ENCODE measurements at places on chromosomes 1 and 21.

DNA sequence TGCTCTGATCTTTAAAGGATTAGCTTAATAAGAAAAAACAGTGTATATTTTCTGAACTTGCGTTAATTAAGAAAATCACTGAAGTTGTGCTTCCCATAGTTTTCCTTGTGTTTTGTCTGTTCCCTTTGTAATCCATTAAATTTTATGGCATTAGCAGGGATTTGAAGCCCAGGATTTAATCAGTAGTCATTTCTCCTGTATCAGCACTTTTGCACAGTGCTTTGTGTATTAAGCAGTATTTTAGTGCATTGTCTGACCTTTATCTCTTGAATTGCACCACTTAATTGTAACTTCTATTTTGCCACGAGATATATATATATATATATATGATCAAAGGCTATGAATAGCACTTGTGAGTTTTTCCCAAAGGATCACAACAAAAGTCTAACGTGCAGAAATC is 133.7 kb downstream of the S1PR1 start:
- DNase-seq = no peak

- DNase-seq = peak; percentile 87
These were observed at the start of gene GON4L for GRCh38 chr1:155856975-155857930. TSS of gene GON4L (minus strand) at chr1:155857214. CDS start at chr1:155853780, 3,434 bp downstream.

- DNase-seq = no peak
These were observed 250.0 kb downstream of the FOXD2 start for GRCh38 chr1:47687631-47688460.

DNA sequence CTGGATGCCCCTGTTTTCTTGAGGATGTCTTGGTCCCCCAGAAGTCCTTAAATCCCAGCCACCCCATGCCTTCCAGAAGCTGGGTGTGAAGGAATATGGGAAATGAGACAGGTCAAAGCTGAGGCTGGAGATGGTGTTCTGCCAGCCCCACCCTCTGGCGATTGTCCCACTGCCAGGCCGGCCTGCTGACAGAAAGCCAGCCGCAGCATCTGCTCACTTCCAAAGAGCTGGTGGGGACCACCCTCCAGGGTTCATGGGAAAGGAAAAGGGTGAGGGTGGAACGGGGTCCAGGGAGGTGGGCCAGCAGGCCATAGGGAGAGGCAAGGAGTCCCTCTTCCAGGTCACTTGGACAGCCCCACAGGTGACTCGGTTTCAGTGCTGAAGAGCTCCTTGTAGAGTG is 1.9 kb upstream of the LINGO4 start:
- no peak for DNase-seq

GRCh38 chr1:109113590-109114341 is at the start of gene ELAPOR1:
TSS of gene ELAPOR1 (plus strand) at chr1:109114115. CDS start at chr1:109114184, 69 bp downstream.
- peak; percentile 89 for DNase-seq

DNA sequence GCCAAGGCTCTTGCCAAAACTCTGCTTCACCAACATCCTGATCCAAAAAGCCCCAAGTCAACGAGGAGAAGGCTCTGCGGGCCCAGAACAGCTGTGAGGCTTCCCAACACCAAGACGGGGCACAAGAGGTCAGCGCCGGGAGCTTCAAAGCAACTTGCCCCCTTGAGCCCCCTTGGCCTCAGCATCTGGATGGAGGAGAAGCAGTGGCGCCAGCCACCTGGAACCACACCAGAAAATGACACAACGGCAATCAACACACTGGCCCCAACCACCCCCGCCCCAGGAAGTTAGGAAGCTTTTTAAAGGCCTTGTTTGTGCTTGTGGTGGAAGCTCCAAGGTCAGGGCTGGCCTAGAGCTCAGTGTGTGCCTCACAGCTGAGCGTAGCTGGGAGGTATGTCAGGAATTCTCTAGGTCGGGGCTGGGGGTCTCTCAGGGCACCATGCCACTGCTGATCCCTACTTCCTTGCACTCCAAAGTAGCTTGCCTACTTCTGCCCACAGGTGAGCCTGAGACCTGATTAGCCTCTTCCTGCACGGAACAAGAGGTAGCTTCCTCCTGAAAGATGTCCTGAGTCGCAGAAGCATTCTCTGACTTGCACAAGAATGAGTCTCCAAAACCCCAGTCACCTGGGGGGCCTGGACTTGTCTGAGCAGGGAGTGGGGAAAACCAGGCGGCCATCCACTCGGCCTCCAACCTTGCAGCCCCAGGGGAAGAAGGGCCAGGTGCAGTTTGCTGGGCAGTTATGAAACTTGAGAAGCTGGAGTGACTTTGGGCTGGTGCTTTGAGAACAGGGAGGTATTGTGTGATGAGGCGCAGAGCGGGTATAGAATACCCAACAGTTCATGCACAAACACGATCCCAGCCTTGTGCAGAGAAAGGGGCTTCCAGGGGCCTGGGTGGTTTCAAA is 9.7 kb upstream of the SRP9 start:
- DNase-seq = no peak

DNA sequence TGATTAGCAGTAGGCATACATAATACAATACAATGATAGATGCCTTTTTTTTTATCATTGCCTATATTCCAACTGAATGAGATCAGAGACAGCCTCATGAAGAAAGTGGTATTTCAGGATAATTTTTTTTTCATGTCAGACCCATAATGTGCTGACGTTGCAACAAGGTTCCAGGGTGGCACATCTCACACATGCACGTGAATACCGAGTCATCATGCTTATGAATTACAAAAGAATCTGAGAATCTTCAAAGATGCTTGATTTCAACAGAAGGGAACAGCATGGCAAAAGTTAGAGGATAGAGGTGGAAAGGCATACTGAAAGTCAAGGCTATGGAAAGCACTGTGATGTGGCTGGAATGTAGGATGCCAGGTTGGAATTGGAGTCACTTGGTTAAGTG is 5.0 kb upstream of the RNF11 start:
- no peak for DNase-seq

- DNase-seq = peak; percentile 2
These were observed 3.8 kb downstream of the EFNA3 start for GRCh38 chr1:155082301-155083051.

DNA sequence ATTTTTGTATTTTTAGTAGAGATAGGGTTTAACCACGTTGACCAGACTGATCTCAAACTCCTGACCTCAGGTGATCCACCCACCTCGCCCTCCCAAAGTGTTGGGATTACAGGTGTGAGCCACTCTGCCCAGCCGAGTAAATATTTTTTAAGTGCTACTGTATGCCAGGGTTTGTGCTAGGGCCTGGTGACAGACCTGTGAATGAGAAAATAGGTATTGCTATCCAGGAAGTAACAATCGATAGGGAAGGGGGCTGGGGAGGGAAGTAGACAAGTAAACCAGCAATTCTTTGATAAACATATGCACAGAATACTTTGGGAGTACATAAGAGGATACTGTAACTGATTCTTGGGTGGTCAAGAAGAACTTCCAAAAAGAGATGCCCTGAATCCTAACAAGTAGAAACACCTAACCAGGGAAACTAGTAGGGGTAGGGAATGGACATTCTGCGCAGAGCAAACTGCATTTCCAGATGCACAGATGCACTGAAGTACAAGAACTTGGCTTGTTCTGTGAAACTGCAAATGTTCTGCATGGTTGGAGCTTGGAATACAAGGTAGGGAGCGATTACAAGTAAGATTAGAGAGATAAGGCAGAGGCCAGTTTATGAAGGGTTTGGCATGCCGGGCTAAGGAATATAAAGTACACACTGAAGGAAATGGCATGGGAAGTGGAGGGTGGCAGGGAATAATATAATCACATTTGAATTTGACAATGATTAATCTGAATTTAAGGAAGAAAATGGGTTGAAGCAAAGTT is 19.0 kb upstream of the DOCK7 start:
- no peak for DNase-seq

DNA sequence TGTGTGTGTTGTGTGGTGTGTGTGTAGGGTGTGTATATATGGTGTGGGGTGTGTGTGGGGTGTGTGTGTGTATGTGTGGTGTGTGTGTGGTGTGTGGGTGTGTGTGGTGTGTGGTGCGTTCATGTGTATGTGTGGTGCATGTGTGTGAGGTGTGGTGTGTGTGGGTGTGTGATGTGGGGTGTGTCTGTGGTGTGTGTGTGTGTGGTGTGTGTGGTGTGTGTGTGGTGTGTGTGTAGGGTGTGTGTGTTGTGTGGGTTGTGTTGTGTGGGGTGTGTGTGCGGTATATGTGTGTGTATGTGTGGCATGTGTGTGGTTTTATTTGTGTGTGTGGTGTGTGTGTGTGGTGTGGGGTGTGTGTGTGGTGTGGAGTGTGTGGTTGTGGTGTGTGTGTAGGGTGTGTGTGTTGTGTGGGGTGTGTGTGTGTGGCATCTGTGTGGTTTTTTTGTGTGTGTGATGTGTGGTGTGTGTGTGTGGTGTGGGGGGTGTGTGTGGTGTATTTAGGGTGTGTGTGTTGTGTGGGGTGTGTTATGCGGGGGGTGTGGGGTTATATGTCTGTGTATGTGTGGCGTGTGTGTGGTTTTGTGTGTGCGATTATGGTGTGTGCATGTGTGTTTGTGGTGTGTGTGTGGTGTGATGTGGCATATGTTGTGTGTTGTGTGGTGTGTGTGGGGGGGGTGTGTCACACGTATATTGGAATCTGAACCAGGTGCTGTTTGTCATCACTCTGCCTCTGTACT is 17.1 kb upstream of the ZBTB21 start:
- no peak for DNase-seq

DNA sequence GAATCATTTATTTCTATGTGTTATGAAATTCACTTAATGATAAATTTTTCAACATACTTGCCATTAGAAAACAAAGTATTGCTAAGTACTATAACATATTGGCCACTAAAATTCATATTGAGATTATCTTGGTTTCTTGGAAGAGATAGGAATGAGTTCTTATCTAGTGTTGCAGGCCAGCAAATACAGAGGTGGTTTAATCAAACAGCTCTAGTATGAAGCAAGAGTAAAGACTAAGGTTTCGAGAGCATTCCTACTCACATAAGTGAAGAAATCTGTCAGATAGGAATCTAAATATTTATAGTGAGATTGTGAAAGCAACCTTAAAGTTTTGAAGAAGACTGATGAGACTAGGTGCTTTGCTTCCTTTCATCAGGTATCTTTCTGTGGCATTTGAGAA is 37.9 kb upstream of the FOXE3 start:
- no peak for DNase-seq
